Activated effector memory CD4-positive, alpha-beta T cell treated with Interleukin-2 at 50 U/mL for 16 hours (primary cell): ENCODE measurements at places on chromosomes 6 and 20.

DNA sequence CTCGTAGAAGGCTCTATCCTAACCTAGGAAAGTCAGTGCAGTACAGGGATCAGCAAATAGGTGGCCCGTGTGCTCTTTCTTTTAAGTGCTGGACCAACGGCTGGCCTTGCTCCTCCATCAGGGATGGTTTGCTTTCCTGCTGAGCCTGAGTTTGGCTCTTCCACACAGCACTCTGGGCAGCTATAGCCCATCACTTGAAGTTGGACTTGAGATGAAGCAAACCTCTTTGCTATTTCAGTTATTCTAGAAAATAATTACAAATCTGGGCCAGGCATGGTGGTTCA lies 66.9 kb upstream of the KCNK16 start:
- no peak for DNase-seq

DNA sequence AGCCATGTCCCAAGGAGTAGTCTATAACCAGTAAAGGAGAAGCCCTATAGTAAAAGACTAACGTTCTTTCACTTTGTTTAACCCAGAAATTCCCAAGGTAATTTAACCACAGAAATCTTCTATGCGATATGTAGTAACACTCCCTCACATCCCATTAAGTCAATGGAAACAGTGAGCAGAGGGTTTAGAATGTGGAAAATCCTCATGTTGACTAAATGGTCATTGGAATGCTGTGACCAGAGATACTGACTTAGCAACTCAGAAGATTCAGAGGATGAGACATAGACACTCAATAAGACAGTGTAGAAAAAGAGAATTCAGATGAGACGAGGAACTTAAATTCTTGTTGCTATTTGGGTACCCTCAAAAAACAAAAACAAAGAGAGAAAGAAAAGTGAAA lies 562.2 kb upstream of the NOX3 start:
- DNase-seq, result no peak

DNA sequence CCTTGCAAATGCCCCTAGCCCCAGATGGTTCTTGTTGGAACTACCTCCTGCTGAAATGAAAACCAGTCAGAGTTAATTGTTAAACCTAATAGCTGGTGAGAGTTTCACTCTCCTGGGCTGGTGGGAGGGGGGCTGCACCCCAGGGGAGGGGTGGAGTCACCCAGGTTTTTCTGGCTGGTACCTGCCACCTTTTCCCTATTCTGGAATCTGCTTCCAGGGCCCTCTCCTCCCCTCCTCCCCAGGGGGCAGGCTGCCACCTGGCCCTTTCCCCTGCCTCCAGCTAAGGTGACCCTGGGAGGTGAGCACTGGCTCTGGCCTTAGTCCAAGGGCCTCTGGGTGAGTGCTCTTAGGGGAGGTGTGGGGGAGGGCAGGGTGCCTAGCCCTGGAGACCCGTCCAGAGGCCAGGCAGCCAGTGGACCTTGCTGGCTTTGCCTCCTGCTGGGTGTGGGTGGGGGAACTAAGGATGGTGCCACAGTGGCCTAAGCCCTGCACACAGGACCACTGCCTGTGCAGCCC lies 48.8 kb upstream of the EPB41L1 start:
- DNase-seq, result no peak

- no peak for DNase-seq
Observed at GRCh38 chr6:41874741-41875140, 20.4 kb downstream of the USP49 start.

- no peak for DNase-seq
Observed at GRCh38 chr6:106513808-106514582, 115.3 kb downstream of the RTN4IP1 start.

- DNase-seq, result no peak
Observed at GRCh38 chr6:135411339-135411738, 86.2 kb downstream of the AHI1 start.

GRCh38 chr6:14055541-14055940 lies 62.0 kb upstream of the CD83 start:
- no peak for DNase-seq

- DNase-seq, result no peak
Observed at GRCh38 chr20:32454164-32455145, 96.3 kb downstream of the ASXL1 start.

DNA sequence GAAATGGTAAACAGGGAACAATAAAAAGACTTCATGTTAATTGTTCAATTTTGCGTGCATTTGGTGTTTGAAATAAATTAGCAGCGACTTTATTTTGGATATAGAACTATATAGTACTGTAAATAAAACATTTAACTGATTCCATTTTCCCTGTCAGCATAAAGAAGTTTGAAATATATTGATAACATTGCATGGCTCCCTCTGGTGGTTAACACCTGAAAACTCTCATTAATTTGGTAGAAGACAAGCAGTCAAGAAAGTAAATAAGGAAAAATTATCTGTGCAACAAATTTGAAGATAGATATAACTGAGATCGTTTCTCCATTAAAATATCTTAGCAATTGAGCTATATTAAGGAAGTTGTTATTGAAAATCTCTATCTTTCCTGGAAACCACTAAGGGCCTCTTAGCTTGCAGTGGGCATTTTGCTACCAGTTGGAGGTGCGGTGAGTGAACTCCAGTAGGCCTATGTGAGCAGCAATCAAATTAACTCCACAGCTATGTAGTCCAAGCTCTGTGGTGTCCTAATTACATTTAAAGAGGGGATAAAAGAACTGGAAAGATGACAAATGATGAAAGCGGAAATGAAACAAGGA lies 435.7 kb upstream of the FKBP1C start:
- DNase-seq, result no peak

DNA sequence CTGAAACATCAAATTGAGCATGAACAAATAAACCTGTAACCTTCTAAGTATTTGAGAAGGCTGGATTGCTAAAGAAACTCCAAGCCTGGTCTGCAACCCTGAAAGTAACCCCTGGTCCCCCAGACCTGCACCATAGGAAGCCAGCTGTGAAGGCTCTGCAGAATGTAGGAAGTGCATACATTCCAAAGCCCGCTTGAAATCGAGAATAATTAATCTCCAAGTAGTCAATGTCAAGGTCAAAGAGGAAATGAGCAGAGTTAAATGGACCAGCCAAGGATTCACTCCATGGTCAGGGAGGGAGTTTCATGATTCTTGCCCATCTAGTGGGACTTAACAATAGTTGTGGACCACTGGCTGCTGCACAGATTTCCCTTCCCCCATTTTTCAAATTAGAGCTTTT lies 107.6 kb upstream of the RNF24 start:
- DNase-seq, result no peak

DNA sequence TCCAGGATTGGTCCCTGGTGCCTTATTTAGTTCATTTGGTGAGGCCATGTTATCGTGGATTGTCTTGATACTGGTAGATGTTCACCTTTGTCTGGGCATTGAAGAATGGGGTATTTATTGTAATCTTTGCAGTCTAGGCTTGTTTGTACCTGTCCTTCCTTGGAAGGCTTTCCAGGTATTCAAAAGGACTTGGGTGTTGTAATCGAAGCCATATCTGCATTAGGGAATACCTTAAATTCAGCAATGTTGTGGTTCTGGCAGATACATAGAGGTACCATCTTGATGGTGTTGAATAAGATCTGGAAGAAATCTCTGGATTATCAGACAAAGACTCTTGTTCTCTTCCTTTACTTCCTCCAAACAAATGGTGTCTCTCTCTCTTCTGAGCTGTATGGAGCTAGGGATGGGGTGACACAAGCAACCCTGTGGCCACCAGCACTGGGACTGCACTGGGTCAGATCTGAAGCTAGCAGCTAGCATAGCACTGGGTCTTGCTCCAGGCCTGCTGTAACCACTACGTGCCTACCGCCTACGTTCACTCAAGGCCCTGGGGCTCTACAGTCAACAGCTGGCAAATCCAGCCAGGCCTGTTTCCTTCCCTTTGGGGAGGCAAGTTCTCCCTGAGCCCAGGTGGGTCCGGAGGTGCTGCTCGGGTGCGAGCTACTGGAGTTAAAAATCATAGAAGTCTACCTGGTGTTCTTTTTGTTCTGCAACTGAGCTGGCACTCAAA lies 261.1 kb upstream of the CITED2 start:
- no peak for DNase-seq

DNA sequence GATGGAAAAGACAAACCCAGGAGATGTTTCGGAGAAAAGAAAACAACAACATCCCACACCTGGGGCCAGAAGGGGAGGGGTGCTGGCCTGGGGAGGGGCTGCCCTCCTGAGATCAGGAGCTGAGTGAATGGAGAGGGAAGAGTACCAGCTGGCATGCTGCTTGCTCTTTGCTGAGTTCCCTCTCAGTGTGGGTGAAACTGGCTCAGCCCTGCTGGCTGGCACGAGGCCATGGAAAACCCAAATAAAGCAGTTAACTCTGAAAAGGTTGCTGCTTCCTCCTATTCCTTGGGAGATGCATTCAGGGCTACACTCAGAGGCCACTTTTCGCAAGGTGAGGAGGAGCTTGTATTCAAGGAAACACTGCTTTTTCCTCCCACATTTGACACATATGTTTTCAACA lies 8.0 kb upstream of the KCNK16 start:
- DNase-seq, result no peak

- DNase-seq, result no peak
Observed at GRCh38 chr20:57004951-57005933, 261.2 kb downstream of the BMP7 start.

- no peak for DNase-seq
Observed at GRCh38 chr6:161367472-161367871, 93.6 kb upstream of the AGPAT4 start.

GRCh38 chr20:51021067-51022025 lies 1.6 kb downstream of the KCNG1 start:
- no peak for DNase-seq

DNA sequence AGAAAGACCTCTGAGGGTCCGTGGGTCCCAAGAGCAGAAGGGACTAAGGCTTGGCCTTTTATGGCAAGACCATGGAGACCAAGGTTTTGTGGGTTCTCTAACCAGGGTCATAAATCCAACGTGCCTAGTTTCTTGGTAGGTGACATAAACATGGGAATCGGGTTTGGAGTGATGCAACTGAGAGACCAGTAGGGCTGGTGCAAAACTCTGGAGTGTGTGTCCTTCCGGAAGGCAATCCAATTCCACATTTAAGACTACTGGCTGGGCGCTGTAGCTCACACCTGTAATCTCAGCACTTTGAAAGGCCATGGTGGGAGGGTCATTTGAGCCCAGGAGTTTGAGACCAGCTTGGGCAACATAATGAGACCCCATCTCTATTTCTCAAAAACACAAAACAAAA lies 116.5 kb upstream of the ARG1 start:
- DNase-seq, result no peak

DNA sequence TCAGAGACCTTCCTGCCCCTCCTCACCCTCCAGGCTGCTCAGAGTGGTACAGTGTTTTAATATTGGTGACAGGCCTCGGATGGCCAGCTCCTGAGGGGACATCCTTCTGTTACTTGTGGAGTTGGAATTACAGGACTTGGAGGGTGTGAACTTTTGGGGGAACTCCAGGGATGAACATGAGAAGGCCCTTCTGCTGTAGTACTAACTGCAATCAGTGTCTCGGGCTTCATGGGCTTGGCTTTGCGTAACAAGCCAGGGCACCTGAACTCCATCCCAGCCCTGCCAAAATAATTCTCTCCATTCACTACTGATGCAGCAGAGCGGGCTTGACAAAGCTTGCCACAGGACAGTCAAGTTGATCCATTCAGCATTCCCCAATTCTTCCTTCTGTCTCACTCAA lies 28.6 kb downstream of the SLC22A23 start:
- DNase-seq, result no peak

GRCh38 chr6:89297695-89298351 lies 17.3 kb downstream of the GABRR2 start:
- DNase-seq, result peak; percentile 58

- DNase-seq, result no peak
Observed at GRCh38 chr6:30327232-30327746, 562 bp downstream of the TRIM39 start.

GRCh38 chr6:152571089-152571488 lies 66.1 kb downstream of the SYNE1 start:
- no peak for DNase-seq

DNA sequence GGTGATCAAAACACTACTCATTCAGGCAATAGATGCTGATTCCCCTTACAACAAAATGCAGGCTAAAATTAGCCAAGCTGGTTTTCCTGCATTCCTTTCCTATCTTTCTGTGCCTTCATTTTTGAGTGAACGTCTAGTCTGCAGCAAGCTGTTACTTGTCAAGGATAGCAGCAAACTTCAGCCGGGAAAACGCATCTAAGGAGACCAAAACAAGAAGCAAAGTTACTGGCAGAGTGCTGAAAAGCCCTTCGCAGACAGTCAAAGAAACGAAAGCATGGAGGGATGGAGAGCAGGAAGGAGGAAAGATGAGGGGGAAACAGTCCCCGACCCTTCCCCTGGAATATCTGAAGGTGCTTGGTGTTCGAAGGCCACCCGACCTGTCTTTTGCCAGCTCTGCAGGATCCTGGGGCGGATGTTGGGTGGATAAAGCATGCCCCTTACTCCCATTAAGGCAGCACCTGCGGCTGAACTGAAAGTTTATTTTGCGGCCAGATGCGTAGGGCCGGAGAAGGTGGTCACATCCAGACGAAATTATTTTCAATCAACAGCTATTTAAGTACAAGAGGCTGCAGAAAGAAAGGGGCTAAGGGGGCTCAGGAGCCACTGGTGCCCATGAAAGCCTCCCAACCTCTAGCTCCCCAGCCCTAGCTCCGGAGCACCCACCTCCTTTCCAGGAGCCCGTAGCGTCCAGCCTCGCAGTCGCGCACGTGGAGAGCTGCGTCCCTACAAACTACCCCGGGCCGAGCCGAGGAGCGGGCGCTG lies 538 bp downstream of the FERMT1 start:
- no peak for DNase-seq

GRCh38 chr6:1552296-1552761 lies 57.4 kb upstream of the FOXC1 start:
- no peak for DNase-seq

- DNase-seq, result no peak
Observed at GRCh38 chr20:59331721-59332329, 31.4 kb downstream of the EDN3 start.

GRCh38 chr20:47988676-47989075 lies 203.4 kb upstream of the SULF2 start:
- no peak for DNase-seq

DNA sequence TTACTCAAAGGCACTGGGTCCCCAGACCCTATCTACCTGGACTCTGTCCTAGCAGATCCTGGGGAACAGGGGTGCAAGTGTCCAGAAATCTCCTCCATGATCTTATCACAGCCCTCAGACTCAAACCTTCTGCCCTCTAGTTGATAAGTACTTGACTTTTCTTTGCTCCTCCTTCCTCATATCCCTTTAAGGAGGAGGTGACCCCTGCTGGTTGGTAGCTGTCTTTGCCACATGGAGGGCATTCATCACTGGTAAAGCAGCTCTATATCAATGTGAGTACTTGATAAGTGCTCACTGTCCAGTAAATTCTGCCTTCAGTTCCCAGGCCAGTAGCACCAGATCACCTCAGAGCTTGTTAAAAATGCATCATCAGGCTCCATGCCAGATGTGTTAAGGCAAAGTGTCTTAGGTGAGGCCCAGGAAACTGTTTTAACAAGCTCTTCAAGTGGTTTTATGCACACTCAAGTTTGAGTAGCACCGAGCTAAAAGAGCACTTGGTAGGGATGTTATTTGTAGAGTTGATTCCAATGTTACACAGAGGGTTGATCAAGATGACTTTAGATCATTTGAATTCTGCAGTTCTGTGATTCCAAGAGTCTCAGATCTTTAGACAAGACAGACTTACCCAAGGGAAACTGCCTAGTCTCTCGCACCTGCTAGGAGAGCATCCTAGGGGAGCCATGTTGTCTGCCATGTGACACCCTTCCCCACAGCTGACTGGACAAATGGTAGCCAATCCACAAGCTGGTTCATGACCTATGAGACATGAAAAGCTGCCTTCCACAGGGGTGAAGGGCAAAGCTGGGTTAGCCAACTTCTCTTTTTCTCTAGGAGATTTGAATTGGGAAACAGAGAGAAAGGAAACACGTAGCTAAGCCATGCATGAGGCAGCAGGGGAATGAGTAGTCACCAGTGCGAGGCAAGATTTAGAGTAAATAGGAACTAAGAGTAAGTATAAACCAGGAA lies 18.6 kb downstream of the TREML2 start:
- peak; percentile 33 for DNase-seq
